K562 (cell line): ENCODE measurements at places on chromosomes 12 and 14. TPM values are rescaled to one million over a fixed set of nuclear protein-coding genes. Genes with fewer than 3 reads are reported as not detected.

BMP4 gene
- not detected in 2 replicates for total RNA-seq

KERA gene
- total RNA-seq: not detected in 2 replicates

SIRT4 gene
- 2.5 and 3.1 TPM in 2 replicates for total RNA-seq

ADAM21 gene
- not detected in 2 replicates for total RNA-seq

LRRC43 gene
- total RNA-seq: not detected in 2 replicates

NEUROD4 gene
- total RNA-seq: not detected in 2 replicates

GPR65 gene
- 0.04 TPM in 2 replicates for total RNA-seq

RNASE7 gene
- not detected in 2 replicates for total RNA-seq

ORAI1 gene
- total RNA-seq: 23.8 and 24.4 TPM in 2 replicates

FGF23 gene
- total RNA-seq: not detected in 2 replicates

CLEC7A gene
- total RNA-seq: 0.16 TPM in 1 of 2 replicates, not detected in the other

ACIN1 gene
- total RNA-seq: 151 and 163 TPM in 2 replicates

LRTM2 gene
- not detected in 2 replicates for total RNA-seq

KRT2 gene
- 0.11 TPM in 1 of 2 replicates, not detected in the other for total RNA-seq

ASB8 gene
- 18.6 and 21.6 TPM in 2 replicates for total RNA-seq

GPR132 gene
- 0.49 and 1.1 TPM in 2 replicates for total RNA-seq

ENDOU gene
- not detected in 2 replicates for total RNA-seq

ACSS3 gene
- 0.36 and 0.40 TPM in 2 replicates for total RNA-seq

GLT1D1 gene
- 0.04 and 0.07 TPM in 2 replicates for total RNA-seq

TDRD9 gene
- not detected in 2 replicates for total RNA-seq

SSTR1 gene
- not detected in 2 replicates for total RNA-seq

ERBB3 gene
- total RNA-seq: 5.1 and 5.5 TPM in 2 replicates

KLRG1 gene
- 1.4 TPM in 2 replicates for total RNA-seq

ASCL1 gene
- not detected in 2 replicates for total RNA-seq

KRT85 gene
- not detected in 2 replicates for total RNA-seq

CCDC85C gene
- total RNA-seq: 22.0 and 22.7 TPM in 2 replicates

CFAP251 gene
- 17.2 and 18.2 TPM in 2 replicates for total RNA-seq

PDZRN4 gene
- total RNA-seq: not detected in 2 replicates

CLEC9A gene
- total RNA-seq: not detected in 2 replicates

C14orf132 gene
- 0.04 TPM in 1 of 2 replicates, not detected in the other for total RNA-seq

MIPOL1 gene
- 14.5 and 14.9 TPM in 2 replicates for total RNA-seq

NINJ2 gene
- total RNA-seq: 2.3 and 2.6 TPM in 2 replicates

MYF5 gene
- not detected in 2 replicates for total RNA-seq

CLEC4A gene
- total RNA-seq: 0.16 TPM in 1 of 2 replicates, not detected in the other

TMPRSS12 gene
- total RNA-seq: not detected in 2 replicates

HOXC12 gene
- total RNA-seq: 0.11 and 0.27 TPM in 2 replicates
